ENCODE measurements at places on chromosomes 11 and 22. TPM values are rescaled to one million over a fixed set of nuclear protein-coding genes. Genes with fewer than 3 reads are reported as not detected.

Gene SCGB1D2
- total RNA-seq: not detected

GRCh38 chr11:124481365-124482323 lies 36.1 kb upstream of the OR8B8 start:
- no peak for DNase-seq

DNA sequence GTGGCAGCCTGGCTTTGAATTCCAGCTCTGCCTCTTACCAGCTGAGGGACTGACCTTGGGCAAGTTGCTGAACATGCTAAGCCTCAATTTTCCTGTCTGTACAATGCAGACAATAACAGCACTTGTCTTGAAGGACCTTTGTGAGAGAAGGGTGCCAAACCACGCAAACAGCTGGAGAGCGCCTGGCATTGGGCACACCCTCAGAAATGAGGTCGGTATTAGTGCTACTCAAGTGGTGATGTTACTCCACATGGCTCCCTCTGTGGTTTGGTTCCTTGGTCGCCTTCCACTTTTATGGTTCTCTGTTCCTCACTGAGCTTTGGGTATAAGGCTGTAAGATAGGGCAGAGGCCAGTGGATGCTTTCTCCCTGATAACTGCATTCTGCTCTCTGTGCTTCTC lies 8.2 kb downstream of the UBASH3B start:
- no peak for DNase-seq

- no peak for DNase-seq
Measured at GRCh38 chr11:103929170-103929903, 107.1 kb upstream of the DDI1 start.

DNA sequence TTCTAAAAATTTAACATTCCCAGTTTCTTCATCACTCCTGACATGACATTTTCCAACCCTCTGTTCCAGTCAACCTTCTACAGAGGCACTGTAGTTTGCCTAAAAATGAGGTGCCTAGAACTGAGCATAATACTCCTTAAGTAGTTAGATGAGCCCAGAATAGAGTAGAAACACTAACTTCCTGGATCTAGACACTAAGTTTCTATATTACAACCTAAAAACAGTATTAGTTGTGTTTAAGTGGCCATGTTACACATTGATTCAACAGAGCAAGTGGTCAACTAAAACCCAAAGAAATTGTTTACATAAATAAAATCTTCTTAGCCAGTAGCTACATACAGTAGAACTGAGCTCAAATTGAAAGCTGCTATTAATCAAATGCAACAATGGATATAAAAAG lies 1.3 kb downstream of the HPS5 start:
- DNase-seq: no peak

DNA sequence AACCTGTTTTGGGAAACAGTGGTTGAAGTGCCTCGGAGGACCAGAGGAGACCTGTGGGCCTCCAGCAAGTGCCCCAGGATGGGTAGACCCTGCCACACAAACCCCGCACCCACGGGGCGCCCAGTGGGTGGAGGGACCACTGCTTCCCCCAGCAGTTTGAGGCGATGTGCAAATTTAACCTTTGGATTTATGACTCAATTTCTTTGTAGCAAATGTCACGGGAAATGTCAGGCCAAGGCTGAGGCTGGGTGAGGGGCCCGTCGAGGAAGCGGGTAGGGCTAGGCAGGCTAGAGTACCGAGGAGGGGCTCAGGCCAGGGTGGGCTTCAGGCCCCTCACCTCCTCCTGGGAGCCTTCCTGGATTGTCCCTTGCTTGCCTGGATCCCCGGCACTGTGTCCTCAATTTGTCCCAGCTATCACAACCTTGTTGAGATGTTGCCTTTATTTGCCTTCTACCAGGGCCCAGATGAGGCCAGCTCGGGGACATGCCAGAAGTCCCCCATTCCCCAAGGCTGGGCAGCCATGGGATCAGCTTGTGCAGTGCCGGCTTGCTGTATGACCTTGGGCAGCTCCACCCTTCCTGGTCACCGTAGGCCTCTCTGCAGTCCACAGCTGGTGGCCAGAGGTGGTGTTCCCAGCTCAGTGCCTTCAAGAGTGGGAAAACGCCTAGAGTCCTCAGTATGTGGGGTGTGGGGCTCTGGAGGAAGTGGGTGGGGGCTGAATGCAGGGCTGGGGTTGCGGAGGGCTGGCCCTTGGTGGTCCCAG lies 39.5 kb upstream of the PRODH start:
- DNase-seq: no peak

Gene GPR83
- total RNA-seq: not detected

DNA sequence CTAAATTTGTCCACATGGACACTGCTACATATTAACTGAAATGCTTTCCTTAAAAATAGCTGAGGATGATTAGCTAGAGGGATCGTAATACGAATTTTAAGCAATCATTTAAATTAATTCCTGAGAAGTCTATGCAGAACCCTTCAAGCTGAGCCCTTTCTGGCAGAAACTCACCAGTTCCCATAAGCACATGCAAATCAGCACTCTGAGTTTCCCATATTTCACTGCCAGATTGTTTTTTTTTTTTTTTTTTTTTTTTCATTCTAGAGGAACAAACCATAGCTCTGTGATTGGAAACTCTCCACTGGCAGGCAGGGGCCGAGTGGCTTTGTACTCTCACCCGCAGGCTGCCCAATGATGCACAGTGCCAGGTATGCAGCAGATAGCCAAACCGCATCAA lies 145.6 kb downstream of the EFCAB6 start:
- DNase-seq: no peak

DNA sequence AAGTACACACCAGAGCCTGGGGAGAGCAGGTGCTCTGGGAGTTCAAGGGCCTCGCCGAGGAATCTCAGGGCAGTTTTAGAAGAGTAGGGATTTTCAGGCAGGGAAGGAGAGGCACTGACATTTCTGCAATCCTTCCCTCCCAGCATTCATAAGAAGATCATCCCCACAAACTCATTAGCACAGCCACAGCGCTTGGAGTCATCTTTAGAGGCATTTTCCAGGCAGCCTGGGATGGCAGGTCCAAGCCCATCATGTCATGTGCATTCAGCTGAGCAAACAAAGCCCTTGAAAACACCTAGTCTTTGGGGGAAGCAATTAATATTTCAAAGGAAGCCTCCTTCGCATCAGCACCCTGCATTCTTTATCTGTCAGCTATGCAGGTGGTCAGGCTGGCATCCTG lies 43.8 kb downstream of the MAP6 start:
- DNase-seq: no peak

Gene CECR2
- total RNA-seq: 0.26 TPM

GRCh38 chr11:117702946-117703598 lies 93.9 kb downstream of the DSCAML1 start:
- DNase-seq: no peak

DNA sequence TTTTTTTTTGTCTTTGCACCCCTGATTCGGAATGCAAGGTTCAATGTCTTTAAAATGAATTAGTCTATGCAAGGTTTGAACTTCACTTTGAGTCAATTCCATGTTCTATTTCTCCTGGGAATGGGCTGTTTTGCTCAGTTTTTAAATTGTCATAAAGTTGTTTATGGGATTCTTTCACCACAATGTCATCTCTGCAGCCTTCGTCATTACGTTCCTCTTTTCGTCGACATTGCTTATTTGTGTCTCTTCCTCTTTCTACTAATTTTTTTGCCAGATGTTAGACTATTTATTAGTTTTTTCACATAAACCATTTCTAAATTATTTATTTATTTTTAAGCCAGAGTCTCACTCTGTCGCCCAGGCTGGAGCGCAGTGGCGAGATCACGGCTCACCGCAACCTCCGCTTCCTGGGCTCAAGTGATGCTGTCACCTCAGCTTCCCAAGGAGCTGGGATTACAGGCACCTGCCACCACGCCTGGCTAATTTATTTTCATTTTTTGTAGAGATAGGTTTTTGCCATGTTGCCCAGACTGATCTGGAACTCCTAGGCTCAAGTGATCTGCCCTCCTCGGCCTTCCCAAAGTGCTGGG lies 7.1 kb upstream of the TNNT3 start:
- DNase-seq: no peak

Gene CARD18
- not detected for total RNA-seq

GRCh38 chr11:104738918-104739317 lies 159.3 kb downstream of the CASP12 start:
- DNase-seq: no peak

Gene C11orf42
- not detected for total RNA-seq

DNA sequence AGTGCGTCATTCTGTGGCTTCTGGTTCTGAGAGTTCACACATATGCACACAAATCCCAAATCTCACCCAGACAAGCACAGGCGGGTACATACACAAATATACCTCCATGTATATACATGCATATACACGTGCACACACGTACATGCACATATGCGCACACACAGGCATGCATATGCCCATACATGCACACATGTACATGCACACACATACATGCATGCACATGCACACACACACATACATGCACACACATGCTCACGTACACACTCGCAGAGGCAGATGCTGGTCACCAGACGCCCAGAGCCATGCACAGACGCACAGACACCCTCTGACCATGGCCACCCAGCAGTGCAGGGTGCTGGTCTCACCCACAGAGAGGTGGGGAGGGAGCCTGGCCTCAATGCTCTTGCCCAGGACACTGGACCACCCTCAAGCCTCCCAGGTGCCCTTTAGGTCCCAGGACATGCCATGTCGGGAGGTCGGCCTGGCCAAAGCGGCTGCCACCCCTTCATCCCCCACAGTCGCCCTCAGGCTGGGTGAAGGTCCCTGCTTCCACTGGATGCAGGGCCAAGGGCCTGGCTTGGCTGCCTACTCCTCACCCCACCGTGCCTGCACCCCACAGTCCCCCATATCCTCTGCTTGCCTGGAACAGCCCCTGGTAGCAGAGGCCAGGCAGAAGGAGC lies 9.5 kb downstream of the DUSP8 start:
- no peak for DNase-seq

Gene OR10D3
- total RNA-seq: not detected

DNA sequence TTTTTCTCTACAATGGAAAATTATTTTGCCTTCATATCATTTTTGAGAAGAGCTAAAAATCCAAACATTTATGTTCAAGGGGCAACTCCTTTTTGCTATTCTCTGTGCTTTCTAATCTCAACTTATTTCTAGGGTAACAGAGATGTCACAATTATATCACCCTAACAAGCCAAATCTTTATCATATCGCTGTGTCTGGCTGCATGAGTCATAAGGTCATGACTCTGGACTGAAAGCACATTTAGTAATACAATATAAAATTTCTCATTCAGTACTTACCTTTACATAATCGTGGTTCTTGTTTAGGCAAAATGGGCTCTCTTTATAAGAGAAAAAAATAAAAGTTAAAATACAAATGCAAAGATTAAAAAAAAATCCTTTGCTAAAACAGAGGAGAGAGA lies 326.0 kb downstream of the CASP12 start:
- no peak for DNase-seq

DNA sequence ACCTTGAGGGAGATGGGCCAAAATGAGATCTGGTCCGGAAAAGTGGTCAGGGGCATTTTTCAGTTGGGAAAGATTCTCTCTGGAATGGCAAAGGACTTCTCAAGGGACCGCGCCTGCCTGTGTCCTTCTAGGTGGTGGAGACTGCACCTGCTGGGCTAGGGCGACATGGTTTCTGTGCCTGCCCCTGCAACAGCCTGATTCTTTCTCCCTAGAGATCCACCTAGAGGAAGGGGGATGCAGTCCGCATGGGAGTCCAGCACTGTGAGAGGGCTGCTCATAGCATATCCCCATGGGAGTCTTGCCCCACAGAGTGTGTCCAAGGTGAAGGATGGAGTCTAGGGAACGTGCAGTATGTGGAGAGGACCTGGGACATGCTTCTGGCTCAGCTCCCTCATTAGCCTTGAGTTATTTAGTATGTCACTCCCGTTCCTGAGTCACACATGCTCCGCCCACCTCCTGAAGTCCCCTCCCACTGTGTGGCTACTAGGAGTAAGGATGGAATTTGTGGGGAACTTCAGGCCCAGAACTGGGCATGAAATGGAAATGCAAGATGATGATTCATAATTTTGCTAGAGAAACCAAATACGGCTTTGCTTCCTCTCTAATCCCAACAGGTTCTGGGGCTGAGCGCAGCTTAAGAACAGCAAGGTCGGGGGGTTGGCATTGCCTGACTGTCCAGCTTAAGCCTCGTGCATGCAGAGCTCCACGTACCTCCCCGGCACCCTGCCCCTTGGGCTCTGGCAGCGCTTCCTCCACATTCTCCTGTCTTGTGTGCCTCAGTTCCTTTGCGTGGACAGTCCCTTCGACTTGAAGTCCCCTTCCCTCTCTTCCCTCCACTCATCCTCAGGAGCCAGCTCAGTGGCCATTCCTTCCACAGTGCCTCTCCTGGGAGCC lies 35.0 kb downstream of the GRIK4 start:
- DNase-seq: no peak

DNA sequence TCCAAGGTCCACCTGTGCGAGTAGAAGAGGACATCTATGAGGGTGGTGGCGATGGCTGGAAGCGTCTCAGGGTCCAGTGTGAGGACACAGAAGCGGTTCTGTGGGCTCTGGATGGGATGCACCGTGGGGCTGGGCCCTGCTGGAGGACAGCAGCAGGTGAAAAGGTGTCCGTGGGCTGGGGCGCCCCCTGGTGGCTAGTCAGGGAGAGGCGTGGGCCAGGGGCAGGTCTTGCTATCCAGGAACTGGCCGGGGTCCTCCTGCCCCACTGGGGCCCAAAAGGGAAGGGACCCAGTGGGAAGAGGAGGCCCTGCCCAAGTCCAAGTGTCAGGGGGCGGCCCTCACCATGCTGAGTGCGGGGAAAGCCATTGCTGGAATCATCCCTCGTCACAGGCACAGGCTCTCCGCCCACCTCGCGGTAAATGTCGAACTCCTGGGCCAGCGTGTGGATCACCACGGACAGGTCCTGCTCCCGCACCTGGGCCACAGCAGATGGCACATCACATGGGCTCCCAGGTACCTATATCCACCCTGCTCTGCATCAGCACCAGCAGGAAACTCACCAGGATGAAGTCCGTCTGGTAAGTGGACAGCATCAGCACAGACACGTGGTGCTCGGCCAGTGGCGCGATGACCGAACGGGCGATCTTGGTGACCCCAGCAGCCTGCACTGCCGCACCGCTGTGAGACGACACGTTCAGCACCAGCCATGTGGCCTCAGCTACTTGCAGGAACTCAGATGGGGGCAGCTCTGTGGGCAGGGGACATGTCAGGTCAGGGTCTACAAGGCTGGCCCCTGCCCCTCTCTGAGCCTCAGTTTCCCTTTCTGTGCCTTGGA lies 2.3 kb downstream of the CASTOR1 start:
- peak; percentile 85 for DNase-seq

DNA sequence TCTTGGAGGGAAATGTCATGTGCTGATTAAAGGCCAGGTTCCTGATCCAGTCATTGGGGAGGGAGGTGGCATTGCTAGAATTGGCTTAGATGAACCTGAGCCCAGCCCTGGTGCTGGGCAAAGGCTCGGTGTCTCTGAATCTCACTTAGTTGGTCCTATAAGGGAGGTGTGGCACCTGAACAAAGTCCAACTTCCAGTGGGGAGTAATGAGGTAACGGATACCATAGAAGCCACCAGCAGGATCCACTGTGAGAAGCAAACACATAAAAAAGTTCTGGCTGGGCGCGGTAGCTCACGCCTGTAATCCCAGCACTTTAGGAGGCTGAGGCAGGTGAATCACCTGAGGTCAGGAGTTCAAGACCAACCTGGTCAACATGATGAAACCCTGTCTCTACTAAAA lies 26.6 kb downstream of the PRDM11 start:
- no peak for DNase-seq

Gene NRIP3
- total RNA-seq: 0.95 TPM

GRCh38 chr11:22666688-22667439 lies 453 bp downstream of the GAS2 start:
- DNase-seq: peak; percentile 53
